ENCODE measurements at places on chromosomes 2 and 18.

GRCh38 chr18:76232779-76233178 is 262.3 kb downstream of the ZNF516 start:
- no peak for DNase-seq

GRCh38 chr2:125746321-125747164 is 909.4 kb upstream of the GYPC start:
- no peak for DNase-seq

GRCh38 chr18:76410660-76411417 is 84.2 kb downstream of the ZNF516 start:
- no peak for DNase-seq

DNA sequence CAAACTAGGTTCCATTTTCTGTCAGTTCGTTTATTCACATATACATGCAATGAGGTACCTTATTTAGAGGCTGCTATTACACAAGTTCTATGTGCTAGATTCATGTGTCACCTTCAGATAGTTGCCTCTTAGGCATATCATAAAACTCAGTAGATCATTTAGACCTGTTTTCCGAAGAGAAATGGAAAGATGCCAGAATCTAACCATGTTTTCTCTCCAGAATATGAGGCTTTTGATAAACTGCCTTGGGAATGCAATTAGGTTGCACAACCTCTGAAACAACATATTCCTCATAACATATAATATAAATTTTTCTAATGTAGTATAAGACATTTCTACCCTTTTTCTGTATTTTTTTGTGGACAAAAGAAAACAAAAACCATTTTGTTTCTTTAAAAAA is 108.1 kb downstream of the PRPF40A start:
- no peak for DNase-seq

GRCh38 chr2:160934263-160934662 is 226.0 kb upstream of the TANK start:
- DNase-seq: no peak

- no peak for DNase-seq
Measured at GRCh38 chr2:62374301-62375112, 131.5 kb downstream of the TMEM17 start.

GRCh38 chr2:57902578-57902977 is 144.0 kb upstream of the VRK2 start:
- no peak for DNase-seq

DNA sequence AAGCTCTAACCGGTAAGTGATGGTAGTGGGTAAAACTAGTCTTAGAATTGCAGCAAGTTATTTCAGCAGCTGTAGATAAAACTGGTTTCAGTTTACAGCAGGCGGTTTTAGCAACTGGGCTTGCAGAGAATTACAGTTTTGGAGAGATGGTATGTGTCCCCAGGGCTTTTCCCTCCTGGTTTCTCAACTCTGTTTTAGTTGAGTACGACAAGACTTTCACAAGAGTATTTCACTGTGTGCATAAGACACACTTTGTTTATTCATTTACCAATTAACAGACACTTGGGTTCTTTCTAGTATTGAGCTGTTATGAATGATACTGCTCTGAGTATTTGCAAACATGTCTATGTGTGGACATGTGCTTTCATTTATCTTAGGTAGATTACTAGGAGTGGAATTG is 65.6 kb upstream of the RFX8 start:
- no peak for DNase-seq

DNA sequence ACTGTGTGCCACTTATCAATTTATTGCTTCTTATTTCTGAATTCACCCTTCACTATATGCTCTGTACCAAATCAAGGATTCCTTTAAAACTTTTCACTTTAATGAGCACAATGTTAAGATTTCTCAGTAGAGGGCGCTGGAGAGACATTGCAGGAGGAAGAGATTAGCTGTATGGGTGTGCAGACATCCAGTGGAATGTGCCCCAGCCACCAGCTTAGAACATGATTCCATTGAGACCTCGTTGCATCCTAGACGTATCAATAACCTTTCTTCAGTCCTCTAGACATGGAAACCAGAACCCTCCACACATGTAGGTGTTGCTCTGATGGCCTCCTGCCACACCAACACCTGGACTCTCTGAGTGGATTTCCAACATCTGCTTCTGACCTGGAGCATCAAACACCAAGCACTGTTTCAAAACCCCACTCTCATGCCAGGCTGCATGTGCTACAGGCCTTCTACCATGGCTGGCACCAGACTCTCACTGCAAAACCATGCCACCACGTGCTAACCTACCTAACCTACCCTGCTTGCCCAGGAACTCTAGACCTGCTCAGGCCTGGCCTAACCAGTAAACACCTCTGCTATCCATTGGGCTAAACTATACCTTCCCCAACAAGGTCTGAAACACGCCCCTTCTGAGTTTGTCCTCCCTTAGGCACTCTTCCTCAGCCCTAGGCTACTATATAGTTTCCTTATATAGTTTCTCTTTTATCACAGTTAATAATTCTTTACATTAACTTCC is 633.2 kb upstream of the PKDCC start:
- DNase-seq: no peak

GRCh38 chr18:79940814-79941472 is 10.5 kb downstream of the SLC66A2 start:
- no peak for DNase-seq

- DNase-seq: peak; percentile 42
Measured at GRCh38 chr2:236569573-236569973, at the start of gene ACKR3. ACKR3 (plus strand) TSS chr2:236569825; CDS start chr2:236580466, 10,641 bp downstream.

DNA sequence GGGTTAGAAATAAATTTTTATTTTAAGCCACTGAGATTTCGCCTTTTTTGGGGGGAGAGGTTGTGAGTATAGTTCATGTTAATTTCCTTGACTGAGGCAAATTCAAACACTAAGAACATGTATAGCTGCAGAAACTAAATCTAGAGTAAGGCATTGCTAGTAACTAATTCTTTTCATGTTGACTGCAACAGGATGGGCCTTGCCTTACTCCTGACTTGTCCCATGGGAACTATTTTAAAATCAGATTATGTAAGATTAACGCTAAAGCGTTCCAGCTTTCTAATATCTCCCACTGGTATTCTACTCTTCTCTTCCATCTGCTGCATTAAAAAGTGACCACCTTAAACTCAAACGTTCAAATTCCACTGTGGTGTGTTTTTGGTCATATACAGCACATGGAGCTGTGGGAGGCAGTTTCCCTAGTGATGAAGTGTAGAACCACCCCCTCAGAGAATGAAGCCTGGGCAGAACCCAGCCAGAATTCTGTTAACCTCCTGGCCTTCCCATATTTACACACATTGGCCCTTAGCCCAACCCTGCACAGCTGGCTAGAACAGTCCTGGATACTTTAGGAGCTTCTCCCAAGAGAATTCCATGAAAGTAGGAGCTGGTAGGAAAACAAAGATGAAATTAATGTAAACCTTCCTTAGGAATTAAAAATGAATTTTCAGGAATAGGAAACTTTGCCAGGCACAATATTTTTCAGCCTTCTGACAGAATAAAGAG is 687.8 kb downstream of the SLC4A3 start:
- DNase-seq: no peak

DNA sequence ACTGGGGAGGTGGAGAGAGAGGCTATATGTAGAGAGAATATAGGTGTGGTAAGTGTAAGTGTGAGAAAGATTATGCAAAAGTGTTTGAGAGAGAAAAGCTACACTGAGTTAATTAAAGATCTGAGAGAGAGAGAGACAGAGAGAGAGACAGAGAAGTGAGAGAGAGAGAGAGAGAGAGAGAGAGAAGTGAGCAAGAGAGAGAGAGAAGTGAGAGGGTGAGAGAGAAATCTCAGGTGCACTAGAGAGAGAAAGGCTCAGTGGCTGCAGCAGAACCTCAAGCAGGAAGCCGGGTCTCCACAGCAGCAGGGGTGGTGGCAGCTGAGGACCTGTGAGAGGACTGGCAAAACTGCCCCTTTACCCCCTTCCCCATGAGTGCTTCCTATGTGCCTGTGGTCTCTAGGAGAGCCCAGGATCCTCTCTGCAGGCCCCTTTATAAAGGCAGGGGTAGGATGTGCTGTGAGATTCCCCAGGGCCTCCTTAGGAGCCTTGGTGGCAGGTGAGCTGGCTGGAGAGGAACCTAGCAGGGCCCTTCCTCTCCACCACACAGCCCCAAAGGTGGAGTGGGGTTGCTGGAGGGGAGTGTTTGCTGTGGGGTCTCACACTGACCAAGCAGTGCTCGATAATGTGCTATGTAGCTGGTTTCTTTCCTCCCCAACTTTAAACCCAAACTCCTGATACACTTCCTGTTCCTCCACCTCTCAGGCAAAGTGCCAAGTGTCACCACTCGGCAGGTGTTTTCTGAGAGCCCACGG is 52.6 kb downstream of the SLC4A5 start:
- no peak for DNase-seq

DNA sequence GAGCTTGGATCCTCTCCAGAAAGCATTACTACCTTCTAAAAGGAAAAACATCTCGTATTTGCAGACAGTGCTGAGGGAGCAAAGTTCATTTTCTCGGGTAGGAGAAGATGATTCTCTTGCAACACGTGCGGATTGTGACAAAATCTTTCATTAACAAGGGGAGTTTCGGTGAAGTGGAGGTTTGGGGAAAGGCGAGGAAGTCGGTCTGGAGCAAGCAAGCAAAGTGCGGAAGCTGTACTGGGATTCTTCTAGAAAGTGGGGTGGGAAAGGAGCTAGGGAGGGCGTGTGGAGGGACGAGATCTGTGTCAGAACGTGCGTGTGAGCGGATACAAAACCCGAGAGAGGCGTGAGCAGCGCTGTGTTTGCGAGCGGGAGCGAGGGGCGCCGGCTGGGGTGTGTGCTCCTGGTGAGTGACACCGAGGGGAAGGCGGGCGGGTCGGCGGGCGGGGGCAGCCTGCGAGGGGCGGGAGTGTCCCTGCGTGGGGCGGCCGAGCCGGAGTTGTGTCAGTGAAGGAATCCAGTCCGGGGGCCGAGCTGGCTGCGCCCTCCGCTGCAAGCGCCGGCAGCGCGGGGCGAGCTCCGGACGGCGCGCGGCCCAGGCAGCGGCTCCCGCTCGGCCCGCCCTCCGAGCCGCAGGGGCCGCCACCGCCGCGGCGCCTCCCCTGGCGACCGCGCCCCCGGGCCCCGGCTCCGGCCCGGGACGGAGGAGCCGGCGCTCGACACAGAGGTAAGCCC is at the start of gene SPATS2L:
TSS of gene SPATS2L (plus strand) at position 498 of the 735 bp plus-strand sequence. CDS start 82,552 bp downstream, outside the sequence.
- DNase-seq: peak; percentile 30

DNA sequence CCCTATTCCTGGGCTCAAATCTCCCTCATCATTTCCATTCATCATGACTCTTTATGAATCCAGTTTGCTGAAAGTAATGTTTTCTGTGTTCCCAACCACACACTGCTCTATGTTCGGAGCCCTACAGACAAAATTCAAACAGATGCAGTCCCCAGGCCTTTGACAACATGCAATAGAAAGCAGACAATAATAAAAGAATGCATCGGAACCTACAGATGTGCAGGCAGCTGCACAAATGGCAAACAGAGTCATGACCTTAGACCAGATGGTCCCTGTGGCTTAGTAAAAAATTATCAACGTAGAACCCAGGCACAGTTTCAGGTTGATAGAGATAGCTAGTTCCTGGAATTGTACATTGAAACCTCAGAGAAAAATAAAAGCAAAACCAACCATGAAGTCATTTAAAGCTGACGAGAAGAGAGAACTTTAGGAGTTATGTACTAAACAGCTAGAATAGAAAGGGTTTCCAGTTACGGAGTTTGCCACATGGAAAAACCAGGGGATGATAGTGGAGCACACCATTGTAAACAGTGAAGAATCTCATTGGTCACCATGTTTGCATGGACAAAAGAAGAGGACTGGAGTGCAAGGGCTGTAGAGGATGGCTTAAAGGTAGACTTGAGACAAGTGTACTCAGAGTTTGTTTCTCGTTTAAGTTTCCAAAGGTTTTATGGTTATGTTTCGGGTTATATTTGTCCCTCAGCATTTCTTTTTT is 23.2 kb upstream of the ACVR1 start:
- no peak for DNase-seq

DNA sequence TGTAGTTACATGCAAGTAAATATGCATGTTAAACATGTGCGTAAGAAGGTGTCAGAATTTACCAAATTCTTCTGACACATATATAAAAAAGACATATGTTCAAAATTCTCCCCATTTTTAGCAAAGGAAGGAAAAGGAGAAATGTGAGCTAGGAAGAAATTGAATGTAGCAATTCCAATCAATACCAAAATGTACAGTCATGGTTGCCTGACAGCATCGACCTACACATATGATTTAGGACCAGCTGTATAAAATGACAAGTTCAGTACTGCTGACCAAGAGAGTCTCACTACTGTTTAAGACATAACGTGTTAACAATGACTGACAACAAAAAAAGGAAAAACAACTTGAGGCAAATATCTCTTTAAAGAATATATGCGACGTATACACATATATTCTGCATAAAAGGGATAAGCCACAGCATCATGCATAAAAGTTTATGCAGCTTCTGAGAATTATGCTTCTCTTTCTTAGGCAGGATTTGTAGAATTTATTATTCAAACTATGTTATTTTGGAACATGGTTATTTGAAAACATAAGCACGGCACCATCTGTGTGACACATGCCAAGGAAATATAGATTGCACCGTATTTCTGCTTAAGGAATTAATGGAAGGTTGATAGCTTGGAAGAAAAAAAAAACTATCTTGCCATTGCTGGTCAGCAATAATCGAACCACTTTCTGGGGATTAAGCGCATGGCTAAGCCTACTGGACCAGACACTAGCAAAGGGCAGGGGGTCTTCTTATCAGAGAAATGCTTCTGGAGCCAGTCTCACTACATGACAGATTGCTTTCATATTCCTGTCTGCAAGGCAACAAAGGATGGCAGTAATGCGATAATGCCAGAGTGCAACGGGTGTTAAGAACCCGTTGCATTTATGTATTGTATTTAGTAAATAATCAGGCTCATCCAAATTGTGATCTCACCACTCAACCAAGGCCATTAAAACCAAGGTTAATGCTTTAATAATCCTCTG is 154.0 kb downstream of the WDPCP start:
- DNase-seq: no peak

DNA sequence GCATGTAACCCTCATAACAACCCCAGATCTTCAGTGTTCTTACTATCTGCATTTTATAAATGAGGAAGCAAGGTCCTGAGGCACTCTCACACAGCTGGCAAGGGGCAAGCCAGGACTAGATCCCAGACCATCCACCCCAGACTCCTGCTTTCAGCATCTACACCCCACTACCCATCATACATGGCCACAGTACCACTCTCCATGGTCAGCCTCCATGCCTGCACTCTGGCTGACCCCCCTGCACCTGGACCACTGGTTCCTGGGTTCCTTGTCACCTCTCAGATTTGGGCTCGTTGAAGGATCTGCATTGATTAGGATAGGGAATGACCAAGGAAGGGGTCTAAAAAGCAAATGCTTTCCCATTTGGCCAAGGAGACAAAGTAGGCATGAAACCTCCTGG is 36.0 kb upstream of the TEX51 start:
- no peak for DNase-seq
